GM23338 (cell line): ENCODE measurements at places on chromosomes 4 and X.

GRCh38 chr4:147779451-147779850, 47.6 kb downstream of the ARHGAP10 start:
- no peak for DNase-seq

- no peak for DNase-seq
Measured at GRCh38 chr4:157363360-157363759, 142.8 kb downstream of the GRIA2 start.

DNA sequence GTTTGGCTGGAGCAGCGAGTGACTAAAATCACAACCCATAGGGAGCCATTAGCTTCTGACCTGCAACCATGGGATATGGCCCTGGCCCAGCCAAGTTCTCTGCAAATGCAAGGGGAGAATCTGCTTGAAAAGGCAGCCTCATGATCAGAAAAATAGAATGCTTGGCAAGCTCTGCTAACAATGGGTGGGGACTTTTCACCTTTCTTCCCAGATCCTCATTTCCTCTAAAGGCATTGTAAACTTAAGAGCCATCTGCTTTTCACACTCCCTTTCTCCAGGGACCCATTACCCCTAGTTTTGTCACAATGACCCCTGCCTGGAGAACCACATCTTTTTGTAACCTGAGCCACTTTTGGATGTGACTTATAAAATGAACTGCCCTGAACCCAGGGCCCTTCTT, 104.3 kb downstream of the PARM1 start:
- DNase-seq = no peak

DNA sequence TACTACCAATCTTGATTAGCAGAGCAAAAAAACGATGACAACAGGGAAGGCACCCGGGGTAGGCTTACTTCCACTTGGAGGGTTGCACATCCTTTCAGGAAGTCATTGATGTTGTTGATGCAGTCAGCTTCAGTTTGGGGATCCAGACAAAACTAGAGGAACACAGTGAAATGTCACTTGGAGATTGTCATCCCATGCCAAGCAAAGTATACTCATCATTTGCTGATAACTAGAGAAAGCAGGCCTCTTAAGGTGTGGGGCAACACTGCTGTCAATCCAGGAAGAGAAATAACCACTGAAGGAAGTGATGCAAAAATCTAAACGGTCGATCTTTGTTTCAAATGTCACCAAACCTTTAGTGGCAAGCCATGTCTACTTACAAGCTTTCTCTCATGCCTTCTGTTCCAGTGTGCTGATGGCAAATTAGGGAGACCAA, 1.4 kb downstream of the ARHGEF6 start:
- no peak for DNase-seq

DNA sequence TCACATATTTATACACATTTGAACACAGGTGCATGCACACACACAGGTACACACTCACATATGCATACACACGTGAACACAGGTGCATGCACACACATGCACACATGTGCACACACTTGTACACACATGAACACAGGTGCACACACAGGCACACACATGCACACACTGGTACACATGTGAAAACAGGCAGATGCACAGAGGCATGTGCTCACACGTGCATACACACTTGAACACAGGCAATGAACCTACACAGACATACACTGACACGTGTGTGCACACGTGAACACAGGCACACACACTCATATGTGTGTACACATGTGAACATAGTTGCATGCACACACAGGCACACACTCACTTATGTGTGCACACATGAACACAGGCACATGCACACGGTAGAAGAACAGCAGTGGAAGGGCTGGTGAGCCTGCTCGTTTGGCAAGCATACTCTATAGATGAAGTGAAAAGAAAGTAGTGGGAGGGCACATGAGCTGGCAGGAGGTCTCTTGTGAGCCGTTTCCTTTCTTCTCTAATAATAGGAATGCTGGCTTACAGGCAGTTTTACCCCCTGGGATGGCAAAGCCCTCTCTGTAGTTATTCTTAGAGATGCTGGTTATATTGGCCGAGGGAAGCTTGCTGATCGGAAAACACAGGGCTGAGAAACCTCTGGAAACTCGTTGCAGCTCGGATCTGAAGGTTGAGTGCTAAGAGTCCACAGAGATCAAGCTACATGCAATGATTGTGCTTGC, 279.6 kb upstream of the CLNK start:
- peak; percentile 55 for DNase-seq

- no peak for DNase-seq
Measured at GRCh38 chr4:71275570-71275969, 63.2 kb upstream of the SLC4A4 start.

DNA sequence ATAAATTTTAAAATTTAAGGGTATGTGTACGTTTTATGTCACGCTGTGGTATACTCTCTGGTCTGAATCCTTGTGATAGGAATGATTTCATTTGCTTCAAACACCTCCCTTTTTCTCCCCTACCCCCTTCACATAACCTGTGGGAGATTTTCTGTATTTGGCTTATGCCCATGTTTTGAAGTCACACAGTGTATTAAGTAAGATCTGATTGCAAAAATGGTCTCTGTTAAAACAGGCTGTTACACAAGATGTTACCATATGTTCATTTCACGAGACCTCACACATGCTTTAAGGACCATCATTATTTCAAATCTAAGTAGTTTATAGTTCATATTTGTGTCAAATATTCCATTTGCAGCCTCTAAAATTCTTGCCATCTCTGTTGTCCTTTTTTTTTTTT, 63.5 kb downstream of the TMEM131L start:
- no peak for DNase-seq

DNA sequence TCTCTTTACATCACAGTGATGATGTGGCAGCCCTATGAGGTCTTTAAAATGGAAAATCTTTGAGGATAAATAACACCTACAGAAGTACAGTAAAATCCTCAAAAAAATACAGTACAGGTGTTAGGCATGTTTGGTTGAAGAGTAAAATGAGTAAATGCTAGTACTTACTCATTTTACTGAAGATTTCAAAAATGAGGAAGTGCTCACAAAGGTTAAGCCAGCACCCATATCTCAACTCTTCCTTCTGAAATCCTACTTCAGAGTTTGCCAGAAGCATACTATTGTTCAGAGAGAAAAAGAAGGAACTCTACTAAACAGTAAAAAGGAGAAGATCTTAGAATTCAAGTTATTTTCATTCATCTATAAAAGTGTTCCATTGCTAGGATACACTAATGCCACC, 130.9 kb downstream of the CBR4 start:
- no peak for DNase-seq

GRCh38 chrX:97692575-97692974, 808.9 kb downstream of the RPA4 start:
- no peak for DNase-seq

GRCh38 chrX:113400193-113400704, 559.6 kb upstream of the AMOT start:
- peak; percentile 83 for DNase-seq

- peak; percentile 36 for DNase-seq
Measured at GRCh38 chrX:21708116-21708515, 49.8 kb downstream of the SMPX start.

GRCh38 chr4:123340381-123340701, 56.3 kb upstream of the SPRY1 start:
- DNase-seq = no peak

DNA sequence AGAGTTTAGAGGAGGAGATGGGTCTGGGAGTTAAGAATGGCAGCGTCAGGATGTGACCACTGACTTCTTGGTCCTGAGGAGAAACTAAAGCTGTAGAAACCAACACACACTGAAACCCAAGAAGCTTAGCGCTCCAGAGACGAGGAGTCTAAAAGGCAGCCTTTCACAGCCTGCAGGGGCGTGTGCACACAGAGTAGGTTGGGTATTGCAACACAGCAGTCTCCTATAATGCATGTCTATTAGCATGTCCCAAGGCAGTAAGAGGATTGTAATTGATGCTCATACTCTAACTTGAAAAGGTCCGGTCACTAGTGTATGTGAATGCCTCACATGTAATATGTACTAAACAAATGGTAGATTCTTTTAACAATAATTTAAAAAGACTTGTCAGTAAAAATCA, 57.4 kb downstream of the PTTG2 start:
- DNase-seq = peak; percentile 22

GRCh38 chr4:176300565-176300964, 19.2 kb upstream of the SPCS3 start:
- no peak for DNase-seq

- no peak for DNase-seq
Measured at GRCh38 chrX:137044893-137045292, 11.1 kb upstream of the GPR101 start.
